Heart left ventricle (tissue), 16 donors: ENCODE measurements at places on chromosomes 16 and 17.

- no peak for DNase-seq
Measured at GRCh38 chr17:27407916-27408864, 48.1 kb upstream of the KSR1 start.

- DNase-seq = no peak
Measured at GRCh38 chr17:6126768-6127167, 56.6 kb downstream of the WSCD1 start.

DNA sequence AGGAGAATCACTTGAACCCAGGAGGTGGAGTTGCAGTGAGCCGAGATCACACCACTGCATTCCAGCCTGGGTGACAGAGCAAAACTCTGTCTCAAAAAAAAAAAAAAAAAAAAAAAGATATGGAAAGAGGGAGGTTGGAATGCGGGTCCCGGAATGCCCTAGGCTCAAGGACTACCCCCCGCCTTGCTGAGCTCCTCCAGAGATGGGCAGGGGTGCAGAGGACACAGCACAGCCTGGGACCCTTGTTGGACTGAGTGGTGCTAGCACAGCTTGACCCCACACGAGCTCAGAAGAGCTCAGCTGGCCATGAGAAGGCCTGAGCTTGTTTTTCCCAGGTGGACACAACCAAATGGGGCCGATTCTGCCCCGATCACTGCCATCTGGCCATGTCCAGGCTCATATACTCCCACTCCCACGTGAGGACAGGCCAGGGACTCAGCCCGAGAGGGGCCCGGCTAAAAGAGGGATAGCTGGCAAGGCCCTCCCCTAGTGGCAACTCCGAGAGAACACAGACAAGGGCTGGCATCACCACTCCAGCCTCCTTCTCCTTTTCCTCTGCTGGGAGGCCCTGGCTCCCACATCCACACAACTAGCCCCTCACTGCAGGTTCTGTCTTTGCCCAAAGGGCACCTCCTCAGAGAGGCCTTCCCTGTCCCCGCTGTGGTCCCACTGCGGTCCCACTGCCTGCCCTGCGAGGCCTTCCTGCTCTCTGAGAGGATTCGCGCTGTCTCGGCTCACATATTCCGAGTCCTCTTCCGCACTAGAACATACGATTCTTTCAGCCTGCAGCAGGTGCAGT lies 11.0 kb downstream of the SGCA start:
- peak; percentile 39 for DNase-seq

GRCh38 chr16:695355-696089 lies 5.3 kb upstream of the WDR24 start:
- no peak for DNase-seq

- no peak for DNase-seq
Measured at GRCh38 chr16:8972843-8973586, 9.3 kb upstream of the USP7 start.

GRCh38 chr17:77464988-77465357 lies 324.2 kb downstream of the SEC14L1 start:
- no peak for DNase-seq

GRCh38 chr17:56880571-56880970 lies 33.3 kb downstream of the TRIM25 start:
- DNase-seq = no peak

DNA sequence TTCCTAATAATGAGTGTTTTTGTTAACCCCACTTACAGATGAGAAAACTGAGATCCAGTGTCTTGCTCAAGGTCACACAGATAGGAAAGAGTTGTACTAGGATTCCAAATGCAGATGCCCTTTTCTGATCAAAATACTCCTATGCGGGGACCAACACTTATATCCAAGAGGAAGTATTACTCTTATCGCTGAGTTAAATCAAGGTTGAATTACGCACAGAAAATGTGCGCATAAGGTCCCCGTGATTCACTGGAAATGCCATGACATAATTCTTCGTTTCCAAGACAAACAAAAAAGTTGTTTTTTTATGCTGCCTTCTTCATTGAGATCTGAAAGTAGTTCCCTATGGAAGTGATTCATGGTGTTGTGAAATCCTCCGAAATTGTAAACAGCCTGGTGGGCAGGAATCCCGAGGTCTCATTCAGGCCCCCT lies 463.8 kb upstream of the HSBP1 start:
- DNase-seq = no peak
